Stimulated activated CD4-positive, alpha-beta T cell treated with anti-CD3 and anti-CD28 coated beads, Interleukin-4, amount 100 ng/mL, for 1 hour (primary cell): ENCODE measurements at places on chromosomes 11 and 22.

GRCh38 chr11:14327116-14327515, 31.9 kb downstream of the RRAS2 start:
- no peak for DNase-seq

- DNase-seq, result no peak
These were observed 5.9 kb downstream of the OR5B21 start for GRCh38 chr11:58502004-58502403.

DNA sequence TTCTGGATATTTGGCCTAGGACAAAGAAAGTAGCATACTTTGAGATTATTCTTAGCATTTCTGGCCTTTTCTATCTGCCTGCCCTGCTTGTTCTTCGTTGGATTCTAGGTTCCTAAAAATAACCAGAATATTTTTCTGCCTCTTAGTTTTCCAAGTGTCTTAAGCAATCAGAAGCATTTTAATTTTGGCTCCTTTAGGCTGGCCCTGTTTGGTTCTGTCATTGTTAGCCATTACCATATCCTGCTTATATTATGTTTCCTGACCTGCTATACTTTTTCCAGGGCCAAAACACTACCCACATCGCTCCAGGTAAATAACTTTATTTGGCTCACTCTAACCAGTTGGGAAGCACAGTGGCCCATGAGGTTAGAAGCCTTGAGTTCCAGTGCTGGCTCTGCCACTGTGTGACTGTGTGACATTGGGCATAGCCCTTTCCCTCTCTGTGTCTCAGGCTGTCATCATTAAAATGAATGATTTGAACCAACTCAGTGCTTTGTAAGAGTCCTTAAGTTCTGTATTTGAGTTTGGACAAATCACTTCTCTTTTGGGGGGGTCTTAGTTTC, 91.1 kb downstream of the STIM1 start:
- DNase-seq, result no peak

DNA sequence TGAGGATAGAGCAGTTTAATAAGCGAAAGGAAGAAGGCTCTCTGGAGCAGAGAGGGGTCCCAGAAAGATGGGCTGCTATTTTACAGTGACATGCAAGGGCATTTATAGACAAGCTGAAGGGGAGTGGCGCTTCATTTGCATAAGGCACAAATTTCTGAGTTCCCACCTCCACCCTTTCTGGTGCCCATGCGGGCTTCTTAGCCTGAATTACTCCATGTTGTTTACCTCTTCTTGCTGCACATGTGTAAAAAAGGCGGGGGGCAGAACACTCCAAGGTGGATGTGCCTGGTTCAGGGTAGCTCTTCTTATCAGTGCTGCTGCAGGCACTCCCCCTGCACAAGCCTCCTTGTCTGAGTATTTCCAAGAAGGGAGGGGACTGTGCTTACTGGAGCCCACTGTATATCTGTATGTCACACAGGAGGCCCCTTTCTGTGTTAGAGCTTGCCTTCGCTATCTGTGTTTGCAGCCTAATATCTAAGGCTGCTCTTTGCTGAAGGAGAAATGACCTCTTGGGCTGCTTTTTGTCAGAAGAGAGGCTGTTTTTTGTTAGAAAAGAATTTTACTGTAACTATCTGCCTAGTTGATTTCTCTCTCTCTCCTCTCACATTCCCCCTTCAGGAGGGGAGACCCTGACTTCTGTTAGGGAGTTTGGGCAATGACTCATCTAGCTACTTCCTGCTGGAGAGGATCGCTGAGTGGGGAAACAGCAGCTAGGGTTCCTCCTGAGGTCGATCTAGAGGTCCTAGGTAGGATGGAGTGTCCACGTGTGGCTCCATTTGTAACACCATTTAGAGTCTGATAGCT, 1057.0 kb upstream of the CNTN5 start:
- DNase-seq, result no peak

GRCh38 chr11:41866525-41866924, 407.1 kb upstream of the LRRC4C start:
- DNase-seq, result no peak

DNA sequence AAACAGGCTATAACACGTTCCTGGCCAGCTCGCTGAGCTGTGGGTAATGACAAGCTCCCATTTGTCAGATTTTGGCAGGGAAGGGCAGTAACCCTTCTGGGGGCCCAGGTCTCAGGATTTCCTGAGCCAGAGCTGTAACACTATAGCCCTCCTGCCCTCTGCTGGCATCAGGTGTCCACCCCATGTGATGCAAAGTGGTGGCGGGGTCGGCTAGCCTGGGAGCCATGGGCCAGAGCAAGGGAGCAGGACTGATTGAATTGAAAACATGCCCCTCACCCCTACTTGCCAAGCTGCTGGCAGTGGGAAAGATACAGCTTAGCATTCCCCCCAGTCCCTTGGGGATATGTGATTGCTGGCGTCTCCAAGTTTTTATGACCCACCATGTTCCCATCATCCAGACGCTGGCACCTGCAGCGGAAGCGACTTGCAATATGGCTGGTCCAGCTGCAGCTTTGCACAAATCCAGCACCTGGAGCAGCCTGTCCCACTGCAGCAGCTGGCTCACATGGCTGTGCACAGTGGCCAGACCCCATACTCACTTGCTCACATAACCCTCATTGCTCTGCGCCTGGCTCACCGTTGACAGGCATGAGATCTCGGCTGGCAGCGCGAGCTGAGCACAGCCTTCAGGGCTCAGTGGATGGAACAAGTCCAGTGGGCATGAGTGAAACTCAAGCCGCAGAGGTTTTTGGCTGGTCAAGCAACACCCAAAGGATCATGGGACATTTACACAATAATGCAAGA, 1147.8 kb downstream of the JRKL start:
- DNase-seq, result no peak

- no peak for DNase-seq
These were observed 7.5 kb downstream of the TRIM29 start for GRCh38 chr11:120130176-120130980.

- no peak for DNase-seq
These were observed 25.3 kb downstream of the ANO1 start for GRCh38 chr11:70103256-70103975.

GRCh38 chr11:58866788-58867187, 22.3 kb upstream of the GLYATL2 start:
- no peak for DNase-seq

- no peak for DNase-seq
These were observed 20.9 kb downstream of the RNH1 start for GRCh38 chr11:486189-486588.

DNA sequence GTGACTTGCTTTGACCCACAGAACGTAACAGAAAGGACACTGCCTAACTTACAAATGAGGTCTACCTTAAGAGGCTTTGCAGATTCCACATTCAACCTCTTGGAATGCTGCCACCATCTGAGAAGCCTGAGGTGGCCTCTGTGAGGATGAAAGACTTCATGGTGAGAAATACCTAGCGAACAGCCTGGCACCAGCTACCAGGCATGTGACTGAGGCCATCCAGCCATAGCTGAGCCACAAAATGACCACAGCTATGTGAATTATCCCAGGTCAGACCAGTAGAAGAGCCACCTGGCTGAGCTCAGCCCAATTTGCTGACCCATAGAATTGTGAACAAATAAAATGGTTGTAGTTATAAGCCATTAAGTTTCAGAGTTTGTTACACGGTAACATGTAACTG, 37.5 kb downstream of the PPARA start:
- DNase-seq, result no peak

DNA sequence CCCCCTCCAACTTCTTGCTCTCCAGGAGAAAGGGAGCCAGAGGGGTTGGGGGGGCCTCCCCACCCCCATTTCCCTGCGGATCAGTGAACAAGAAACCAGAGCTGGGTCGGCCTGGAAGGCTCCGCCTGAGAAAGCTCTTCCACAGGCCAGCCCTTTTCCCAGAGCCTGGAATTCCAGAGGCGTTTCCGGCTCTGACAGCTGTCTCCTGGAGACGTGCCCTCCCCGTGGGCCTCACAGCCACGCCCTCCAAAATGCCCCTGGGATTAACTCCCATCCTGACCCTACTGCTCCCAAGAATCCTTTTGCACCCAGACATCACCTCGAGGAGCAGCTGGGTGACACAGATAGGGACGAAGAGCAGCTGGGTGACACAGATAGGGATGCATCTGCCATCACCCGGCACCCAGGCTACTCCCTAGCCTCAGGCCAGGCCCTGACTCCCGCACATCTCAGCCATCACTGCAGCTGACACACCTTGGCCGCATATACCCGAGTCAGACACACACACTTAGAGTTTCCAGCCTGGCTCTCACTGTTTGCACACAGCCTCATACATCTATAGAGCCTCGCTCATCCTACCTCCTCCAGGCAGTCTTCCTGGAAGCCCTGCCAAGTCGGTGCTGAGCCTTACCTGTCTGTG, 7.6 kb upstream of the CDC42EP1 start:
- DNase-seq, result no peak

GRCh38 chr11:45543808-45544422, 121.5 kb downstream of the CHST1 start:
- no peak for DNase-seq

GRCh38 chr22:25582946-25583345, 18.5 kb downstream of the GRK3 start:
- no peak for DNase-seq

DNA sequence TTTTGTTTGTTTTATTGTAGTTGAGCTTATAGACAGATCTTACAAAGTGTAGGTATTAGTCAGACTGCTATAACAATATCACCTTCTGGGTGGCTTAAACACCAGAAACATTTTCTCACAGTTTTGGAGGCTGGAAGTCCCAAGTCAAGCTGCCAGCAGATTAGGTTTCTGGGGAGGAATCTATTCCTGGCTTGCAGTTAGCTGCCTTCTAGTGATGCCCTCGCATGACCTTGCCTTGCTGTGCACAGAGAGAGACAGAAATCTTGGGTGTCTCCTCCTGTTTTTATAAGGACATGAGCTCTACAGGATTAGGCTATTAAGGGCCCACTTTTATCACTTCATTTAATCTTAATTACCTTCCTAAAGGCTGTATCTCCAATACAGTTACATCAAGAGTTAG, 1635.2 kb downstream of the FAM181B start:
- DNase-seq, result no peak

GRCh38 chr11:109971184-109971523, 122.0 kb upstream of the ZC3H12C start:
- DNase-seq, result no peak

- no peak for DNase-seq
These were observed 55.1 kb downstream of the C11orf58 start for GRCh38 chr11:16793511-16793910.

DNA sequence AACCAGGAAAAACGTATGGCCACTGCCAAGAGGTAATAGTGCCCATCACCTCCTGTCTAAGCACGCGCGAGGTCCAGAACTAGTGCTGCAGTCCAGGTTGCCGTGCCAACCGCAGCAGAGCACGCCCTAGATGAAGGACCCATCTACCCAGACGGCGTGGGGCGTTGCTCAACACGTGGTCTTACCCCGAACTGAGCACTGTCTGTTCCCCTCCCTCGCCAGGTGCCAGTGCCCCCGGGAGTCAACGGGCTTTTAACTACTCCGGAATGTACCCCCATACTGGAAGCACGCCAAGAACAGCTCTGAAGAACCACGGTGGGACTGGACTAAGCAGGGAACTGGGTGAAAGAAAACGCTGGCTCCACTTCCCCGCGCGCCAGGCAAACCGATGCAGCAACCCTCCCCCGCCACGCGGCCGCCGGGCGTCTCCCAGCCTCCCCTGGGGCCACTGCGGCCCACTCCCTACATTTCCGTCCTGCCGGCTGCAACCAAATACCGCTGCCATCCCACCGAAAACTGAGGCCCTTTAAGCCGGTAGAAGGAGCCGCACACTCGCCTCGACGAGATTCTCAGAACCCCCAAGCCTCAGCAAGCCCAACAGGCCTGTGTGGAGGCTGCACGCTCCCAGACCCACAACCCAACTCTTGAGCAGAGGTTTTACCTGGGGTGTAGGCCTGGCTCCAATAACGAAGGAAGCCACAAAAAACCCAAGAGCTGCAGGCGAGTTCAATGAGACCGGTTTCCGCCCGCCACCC, at the start of gene HSPA8:
Gene HSPA8, minus strand, starts transcription at position 734 of the 755 bp plus-strand sequence. CDS start 812 bp downstream, outside the sequence.
- peak; percentile 71 for DNase-seq

DNA sequence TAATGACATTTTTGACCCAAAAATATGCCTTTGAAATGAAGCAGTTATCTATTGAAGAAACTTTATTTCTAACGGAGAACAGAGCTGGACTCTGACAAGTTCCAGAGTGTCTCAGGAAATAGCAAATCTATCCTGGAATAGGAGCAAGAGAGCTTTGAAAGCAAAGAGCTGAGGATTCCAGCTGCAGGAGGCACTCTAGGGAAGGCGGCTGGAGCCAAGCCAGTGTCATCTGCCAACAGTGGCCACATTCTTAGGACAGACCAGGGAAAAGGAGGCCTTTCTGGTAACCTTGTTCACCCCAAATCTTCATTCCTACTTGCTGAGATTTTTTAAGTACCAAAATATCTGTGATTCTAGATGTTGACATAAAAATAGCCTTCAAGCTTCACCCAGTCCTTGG, 493.5 kb upstream of the B3GAT1 start:
- DNase-seq, result no peak

DNA sequence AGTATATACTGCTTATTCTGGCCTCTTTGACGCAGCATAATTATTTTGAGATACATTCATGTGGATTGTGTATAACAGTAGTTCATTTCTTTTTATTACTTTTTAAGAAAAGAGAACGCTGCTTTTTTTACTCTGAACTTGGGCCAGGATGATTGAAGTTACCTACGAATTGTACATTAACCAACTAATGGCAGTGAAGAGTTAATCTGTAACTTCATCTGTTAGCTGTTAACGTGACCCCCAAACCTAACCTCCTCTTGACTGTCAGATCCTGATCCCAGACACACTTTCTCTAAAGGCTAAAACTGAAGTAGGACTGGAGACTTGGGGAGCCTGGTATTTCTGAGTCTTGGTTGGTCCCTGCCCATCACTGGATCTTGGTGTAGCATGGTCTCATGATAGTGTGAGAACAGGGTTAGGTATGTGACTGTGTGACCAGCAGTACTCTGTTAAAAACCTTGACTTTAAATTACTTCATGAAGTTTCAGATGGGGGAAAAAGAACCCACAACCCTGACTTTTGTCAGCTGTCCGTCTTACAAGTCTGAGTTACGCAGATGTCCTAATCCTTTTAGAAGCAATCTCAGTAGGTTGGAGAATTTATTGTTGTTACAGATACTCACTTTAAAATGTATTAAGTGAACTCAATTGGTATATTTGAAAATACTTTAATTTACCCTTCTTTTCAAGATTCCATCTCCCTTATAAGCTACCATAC, 39.4 kb downstream of the C22orf31 start:
- no peak for DNase-seq

GRCh38 chr22:43118953-43119458, 8.5 kb downstream of the BIK start:
- no peak for DNase-seq

DNA sequence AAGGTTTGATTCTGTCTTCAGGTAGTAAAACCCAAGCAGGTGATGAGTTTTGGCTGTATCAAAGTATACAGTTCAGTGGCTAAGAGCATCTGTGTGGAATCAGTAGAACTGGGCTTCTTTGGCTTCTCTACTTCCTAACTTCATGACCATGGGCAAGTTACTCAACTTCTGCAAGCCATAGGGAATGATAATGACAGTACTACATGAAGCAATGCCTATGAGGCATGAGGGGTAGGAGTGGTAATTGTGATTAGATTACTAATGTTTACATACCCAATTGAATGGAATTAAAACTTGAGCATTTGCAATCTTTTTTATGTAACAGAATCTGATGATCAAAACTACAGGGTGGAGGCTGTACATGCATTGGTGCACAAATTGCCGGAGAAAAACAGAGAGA, 164.3 kb downstream of the PGR start:
- DNase-seq, result no peak
